Gastroesophageal sphincter (tissue), 4 donors: ENCODE measurements at places on chromosomes 6 and 20. TPM values are rescaled to one million over a fixed set of nuclear protein-coding genes. Genes with fewer than 3 reads are reported as not detected.

The IP6K3 gene
- total RNA-seq, result 5.5 TPM

The DDAH2 gene
- 105 TPM for total RNA-seq

GRCh38 chr6:44096612-44097011 lies 30.6 kb downstream of the MRPL14 start:
- peak; percentile 82 for ATAC-seq
- H3K4me1 ChIP-seq, result no peaks in the 10 kb centered on the region
- H3K36me3 ChIP-seq, result peaks cover 24% of the 10 kb centered on the region
- H3K4me3 ChIP-seq, result no peak overlapping the region
- H3K27ac ChIP-seq, result no peak overlapping the region
- H3K27me3 ChIP-seq, result no peaks in the 10 kb centered on the region

The BHLHE23 gene
- not detected for total RNA-seq

The NSFL1C gene
- total RNA-seq, result 54.9 TPM

- H3K27me3 ChIP-seq, result no peaks in the 10 kb centered on the region
- ATAC-seq, result peak; percentile 53
- H3K36me3 ChIP-seq, result no peaks in the 10 kb centered on the region
- H3K4me3 ChIP-seq, result no peak overlapping the region
- no peak overlapping the region for H3K27ac ChIP-seq
- peaks cover 4% of the 10 kb centered on the region for H3K4me1 ChIP-seq
Observed at GRCh38 chr6:6661684-6662083, 73.2 kb downstream of the LY86 start.

GRCh38 chr20:49624317-49624716 lies 56.4 kb upstream of the PTGIS start:
- H3K27me3 ChIP-seq, result no peaks in the 10 kb centered on the region
- ATAC-seq, result no peak
- H3K4me1 ChIP-seq, result no peaks in the 10 kb centered on the region
- H3K27ac ChIP-seq, result no peak overlapping the region

- H3K27ac ChIP-seq, result peak overlapping the region; percentile 98
- H3K4me3 ChIP-seq, result peak overlapping the region; percentile 84
- ATAC-seq, result no peak
Observed at GRCh38 chr20:17969884-17970409, 1.1 kb downstream of the MGME1 start.

- ATAC-seq, result no peak
- no peaks in the 10 kb centered on the region for H3K36me3 ChIP-seq
- H3K27me3 ChIP-seq, result no peaks in the 10 kb centered on the region
- H3K4me1 ChIP-seq, result no peaks in the 10 kb centered on the region
- H3K27ac ChIP-seq, result no peak overlapping the region
- no peak overlapping the region for H3K4me3 ChIP-seq
Observed at GRCh38 chr6:108291091-108291490, 3.8 kb upstream of the AFG1L start.

DNA sequence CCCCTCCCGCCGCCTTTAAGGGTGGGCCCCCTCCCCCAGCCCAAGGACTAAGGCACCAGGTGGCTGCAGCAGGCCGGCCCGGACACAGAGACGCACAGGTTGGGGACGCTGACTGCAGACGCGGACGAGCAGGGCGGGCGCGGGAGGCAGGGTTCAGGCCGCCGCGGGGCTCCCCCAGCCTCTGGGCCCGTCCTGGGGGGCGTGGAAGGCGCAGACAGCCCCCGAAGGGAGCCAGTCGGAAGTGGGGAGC lies 9.3 kb downstream of the DUSP15 start:
- H3K36me3 ChIP-seq, result no peaks in the 10 kb centered on the region
- H3K4me1 ChIP-seq, result peaks cover 25% of the 10 kb centered on the region
- H3K27me3 ChIP-seq, result peaks cover 33% of the 10 kb centered on the region
- peak overlapping the region; percentile 50 for H3K27ac ChIP-seq
- peak overlapping the region; percentile 59 for H3K4me3 ChIP-seq

The PRDM13 gene
- not detected for total RNA-seq

The UNC5CL gene
- total RNA-seq, result 0.19 TPM

The DLK2 gene
- not detected for total RNA-seq

The MED23 gene
- total RNA-seq, result 26.3 TPM

DNA sequence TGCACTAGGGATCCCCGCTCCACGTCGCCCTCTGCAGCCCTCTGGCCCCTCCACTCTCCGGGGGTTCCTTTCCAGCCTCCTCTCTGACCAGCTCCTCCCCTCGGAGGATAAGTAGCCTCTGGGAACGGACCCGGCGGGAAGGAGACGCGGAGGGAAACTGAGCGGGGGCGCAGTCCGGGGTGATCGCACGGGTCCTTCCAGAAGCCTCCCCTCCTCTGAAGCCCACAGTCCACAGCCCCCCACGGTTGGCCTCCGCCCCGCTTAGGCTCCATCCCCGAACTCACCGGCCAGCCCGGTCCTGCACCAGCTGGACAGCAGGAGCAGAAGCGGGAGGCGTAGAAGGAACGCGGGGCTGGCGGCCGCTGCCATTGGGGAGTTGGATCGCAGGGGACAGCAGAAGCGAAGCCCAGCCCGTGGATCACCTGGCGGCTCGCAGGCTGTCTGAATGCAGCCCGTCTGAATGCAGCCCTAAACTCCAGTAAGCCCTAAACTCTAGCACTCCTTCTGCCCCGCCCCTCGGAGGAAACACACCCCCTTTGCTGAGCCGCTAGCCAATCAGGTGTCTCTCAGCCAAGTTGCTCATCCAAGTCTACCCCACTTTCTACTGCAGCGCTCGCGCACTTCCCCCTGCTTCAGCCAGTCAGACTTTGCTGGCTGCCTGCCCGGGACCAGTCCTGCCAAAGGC lies at the start of gene RAET1G:
Gene RAET1G (minus strand): TSS at position 480 of the 685 bp plus-strand sequence. CDS start 111 bp downstream, at position 369.
- H3K4me1 ChIP-seq, result peaks cover 17% of the 10 kb centered on the region
- no peaks in the 10 kb centered on the region for H3K36me3 ChIP-seq

DNA sequence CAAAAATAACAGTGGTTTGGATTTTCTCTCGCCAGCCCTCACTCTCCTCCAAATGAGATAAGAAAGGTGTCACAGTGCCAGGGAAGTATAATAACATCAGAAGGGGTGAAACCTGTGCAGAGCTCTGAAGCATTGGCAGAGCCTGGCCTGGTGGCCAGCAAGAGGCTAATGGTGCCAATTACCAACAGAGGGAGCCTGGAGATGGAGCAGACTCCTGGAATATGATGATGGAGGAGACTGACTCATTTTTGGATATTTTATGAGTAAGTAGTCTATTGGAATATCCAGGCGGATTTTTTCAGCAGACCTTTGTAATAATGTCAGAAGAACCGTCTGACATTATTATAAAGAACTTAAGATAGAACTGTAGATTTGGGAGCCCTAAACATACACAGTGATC lies 442.6 kb upstream of the MARCKS start:
- H3K4me3 ChIP-seq, result no peak overlapping the region
- peak; percentile 48 for ATAC-seq
- no peaks in the 10 kb centered on the region for H3K27me3 ChIP-seq
- H3K4me1 ChIP-seq, result no peaks in the 10 kb centered on the region

DNA sequence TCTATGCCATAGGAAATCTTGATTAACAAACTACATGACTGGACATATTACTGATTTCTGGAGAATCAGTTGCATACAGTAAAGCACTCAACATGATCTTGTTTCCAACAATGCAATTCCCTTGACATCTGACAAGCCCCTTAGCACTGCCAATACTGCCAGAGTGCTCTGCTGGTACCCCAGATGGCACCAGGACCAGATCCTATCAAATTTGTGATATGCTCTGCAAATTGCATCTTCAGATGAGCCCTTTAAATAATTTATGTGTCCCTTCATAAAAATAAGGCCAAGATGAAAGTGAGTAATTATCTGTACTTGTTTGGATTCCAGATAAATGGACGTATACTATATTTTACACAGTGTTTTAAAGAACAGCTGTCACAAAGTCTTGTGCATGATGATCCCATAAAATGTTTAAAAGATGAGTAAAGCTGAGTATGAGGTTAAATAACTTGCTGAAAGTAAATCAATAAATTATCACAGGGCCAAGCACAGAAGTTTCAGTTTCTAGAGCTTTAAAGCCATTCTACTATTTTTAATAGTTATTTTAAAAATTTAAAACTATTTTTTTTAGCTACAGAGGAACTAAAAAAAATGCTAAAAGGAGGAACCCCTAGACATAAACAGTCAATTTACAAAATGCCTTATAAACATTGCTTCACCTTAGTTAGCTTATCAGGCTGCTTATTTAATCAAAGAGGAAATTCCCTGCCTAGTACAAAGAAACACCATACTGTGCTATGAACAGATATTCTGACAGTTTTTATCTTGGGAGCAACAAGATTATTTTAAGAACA lies 42.1 kb downstream of the NUDT3 start:
- H3K27me3 ChIP-seq, result no peaks in the 10 kb centered on the region
- H3K4me1 ChIP-seq, result no peaks in the 10 kb centered on the region
- H3K27ac ChIP-seq, result no peak overlapping the region
- H3K36me3 ChIP-seq, result no peaks in the 10 kb centered on the region

The ZHX3 gene
- total RNA-seq, result 165 TPM

- H3K27ac ChIP-seq, result no peak overlapping the region
- H3K4me1 ChIP-seq, result no peaks in the 10 kb centered on the region
- H3K4me3 ChIP-seq, result no peak overlapping the region
- no peaks in the 10 kb centered on the region for H3K27me3 ChIP-seq
Observed at GRCh38 chr6:66771626-66772025, 1064.6 kb upstream of the EYS start.
